ENCODE measurements at places on chromosomes 11 and 22. TPM values are rescaled to one million over a fixed set of nuclear protein-coding genes. Genes with fewer than 3 reads are reported as not detected.

The SMIM35 gene
- total RNA-seq = not detected

The THRSP gene
- total RNA-seq = not detected

The GLB1L2 gene
- total RNA-seq = 4.9 TPM

The NTM gene
- 3.7 TPM for total RNA-seq

GRCh38 chr11:44866286-44866685, 84.4 kb downstream of the TP53I11 start:
- DNase-seq = no peak
- H3K4me1 ChIP-seq = peaks cover 15% of the 10 kb centered on the region
- no peak overlapping the region for H3K27ac ChIP-seq
- no peaks in the 10 kb centered on the region for H3K36me3 ChIP-seq

The RTCB gene
- 61.1 TPM for total RNA-seq

- H3K27me3 ChIP-seq = no peaks in the 10 kb centered on the region
- H3K27ac ChIP-seq = no peak overlapping the region
- DNase-seq = no peak
- peaks cover 23% of the 10 kb centered on the region for H3K36me3 ChIP-seq
- no peak overlapping the region for H3K4me3 ChIP-seq
Observed at GRCh38 chr11:114218508-114218907, 77.7 kb upstream of the NNMT start.

DNA sequence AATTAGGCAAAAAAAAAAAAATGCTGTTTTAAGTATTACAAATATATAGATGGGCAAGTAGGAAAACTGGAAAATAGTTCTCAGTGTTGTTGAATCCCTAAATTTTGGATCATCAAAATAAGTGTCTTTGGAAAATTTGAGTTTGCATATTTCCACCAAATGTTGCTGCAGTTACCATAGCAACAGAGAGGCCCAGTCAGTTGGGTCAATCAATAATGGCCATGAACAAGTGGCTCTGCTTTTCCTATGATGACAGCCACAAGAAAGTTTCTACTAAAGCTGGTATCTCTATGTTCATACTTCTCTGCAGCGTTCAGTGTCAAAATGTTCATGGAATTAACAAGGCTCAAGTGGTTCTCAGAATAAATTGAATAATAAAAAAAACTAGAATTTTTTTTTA, 79.1 kb downstream of the SERGEF start:
- DNase-seq = no peak
- no peak overlapping the region for H3K4me3 ChIP-seq
- H3K36me3 ChIP-seq = no peaks in the 10 kb centered on the region
- H3K27me3 ChIP-seq = no peaks in the 10 kb centered on the region
- H3K27ac ChIP-seq = no peak overlapping the region

GRCh38 chr11:71241721-71242259, 10.6 kb downstream of the SHANK2 start:
- H3K27ac ChIP-seq = peak overlapping the region; percentile 70
- H3K4me1 ChIP-seq = no peaks in the 10 kb centered on the region
- no peaks in the 10 kb centered on the region for H3K36me3 ChIP-seq
- H3K27me3 ChIP-seq = no peaks in the 10 kb centered on the region

DNA sequence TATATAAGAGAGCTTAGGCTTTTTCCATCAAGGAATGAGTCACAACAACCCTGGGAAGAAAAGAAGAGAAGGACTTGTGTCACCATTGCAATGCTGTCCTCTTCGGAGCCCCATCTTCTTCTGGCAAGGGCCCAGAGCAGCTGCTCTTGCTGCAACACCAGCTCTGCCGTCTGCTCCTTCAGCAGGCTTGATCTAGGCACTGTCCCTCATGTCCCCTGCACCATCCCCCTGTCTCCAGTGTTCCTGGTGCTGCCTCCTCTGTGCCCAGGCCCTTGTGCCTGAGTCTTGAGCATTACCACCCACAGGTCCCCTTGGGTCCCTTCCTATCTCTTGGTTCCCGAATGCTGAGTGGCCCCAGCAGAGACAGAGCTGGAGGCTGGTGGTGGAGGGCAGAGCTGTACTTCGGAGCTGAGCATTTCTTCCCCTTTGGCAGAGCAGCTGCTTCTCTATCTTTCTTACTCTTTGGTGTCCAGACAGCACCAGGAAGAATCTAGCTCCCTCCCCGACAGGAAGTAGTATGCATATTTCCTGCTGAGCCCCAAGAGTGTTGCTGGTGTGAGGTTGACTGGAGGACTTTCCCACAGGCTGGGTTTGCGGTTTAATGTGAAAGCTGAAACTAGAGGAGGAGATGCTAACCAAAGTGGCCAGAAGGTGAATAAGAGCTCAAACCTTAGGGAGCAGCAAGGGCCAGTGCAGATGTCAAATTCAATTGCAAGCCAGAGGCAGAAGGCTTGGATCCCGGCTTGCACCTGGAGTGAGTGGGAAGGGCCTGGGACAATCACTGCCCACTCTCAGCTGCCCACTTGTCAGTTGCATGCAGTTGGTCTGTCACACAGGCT, 27.8 kb downstream of the WEE1 start:
- H3K4me3 ChIP-seq = no peak overlapping the region
- peaks cover 8% of the 10 kb centered on the region for H3K4me1 ChIP-seq
- no peaks in the 10 kb centered on the region for H3K36me3 ChIP-seq
- no peaks in the 10 kb centered on the region for H3K27me3 ChIP-seq
- H3K27ac ChIP-seq = peak overlapping the region; percentile 51

- DNase-seq = no peak
- no peaks in the 10 kb centered on the region for H3K36me3 ChIP-seq
- no peak overlapping the region for H3K27ac ChIP-seq
- peaks cover 4% of the 10 kb centered on the region for H3K4me1 ChIP-seq
Observed at GRCh38 chr11:35121326-35121865, 17.6 kb upstream of the CD44 start.

GRCh38 chr22:32676191-32676590, 125.3 kb upstream of the TIMP3 start:
- no peak for DNase-seq
- H3K4me1 ChIP-seq = no peaks in the 10 kb centered on the region
- H3K27me3 ChIP-seq = no peaks in the 10 kb centered on the region

- peaks cover 10% of the 10 kb centered on the region for H3K4me1 ChIP-seq
- H3K27ac ChIP-seq = no peak overlapping the region
- no peak overlapping the region for H3K4me3 ChIP-seq
- DNase-seq = no peak
- peaks cover 18% of the 10 kb centered on the region for H3K27me3 ChIP-seq
Observed at GRCh38 chr22:44337678-44338004, 24.9 kb upstream of the SHISAL1 start.

The HOATZ gene
- not detected for total RNA-seq

- no peaks in the 10 kb centered on the region for H3K27me3 ChIP-seq
- H3K27ac ChIP-seq = no peak overlapping the region
- DNase-seq = no peak
Observed at GRCh38 chr22:17692841-17693240, 54.3 kb downstream of the BCL2L13 start.

The SULT4A1 gene
- not detected for total RNA-seq

GRCh38 chr11:130473056-130473794, 24.8 kb downstream of the ADAMTS15 start:
- no peak overlapping the region for H3K27ac ChIP-seq
- H3K36me3 ChIP-seq = peaks cover 19% of the 10 kb centered on the region
- DNase-seq = no peak
- H3K4me3 ChIP-seq = no peak overlapping the region
- H3K4me1 ChIP-seq = peaks cover 16% of the 10 kb centered on the region

The POTEH gene
- not detected for total RNA-seq

DNA sequence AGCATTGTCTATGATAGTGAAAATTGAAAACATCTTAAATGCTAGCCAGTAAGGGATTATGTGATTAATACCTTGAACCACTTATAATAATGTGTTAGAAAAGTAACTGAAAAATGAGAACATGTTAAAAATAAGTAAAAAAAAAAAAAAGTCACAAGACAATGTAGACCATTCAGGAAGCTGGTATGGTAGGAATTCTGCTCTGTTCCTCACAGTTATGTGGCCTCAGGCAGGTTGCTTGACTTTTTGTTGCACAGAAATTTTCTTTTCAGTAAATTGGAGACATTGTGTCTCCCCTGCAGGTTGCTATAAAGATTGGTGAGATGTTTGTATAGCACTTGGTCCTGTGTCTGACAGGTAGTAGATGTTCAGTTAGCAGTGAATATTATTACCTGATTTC, 17.3 kb upstream of the PLET1 start:
- H3K27me3 ChIP-seq = no peaks in the 10 kb centered on the region
- no peak overlapping the region for H3K27ac ChIP-seq
- no peaks in the 10 kb centered on the region for H3K36me3 ChIP-seq
- H3K4me1 ChIP-seq = no peaks in the 10 kb centered on the region

DNA sequence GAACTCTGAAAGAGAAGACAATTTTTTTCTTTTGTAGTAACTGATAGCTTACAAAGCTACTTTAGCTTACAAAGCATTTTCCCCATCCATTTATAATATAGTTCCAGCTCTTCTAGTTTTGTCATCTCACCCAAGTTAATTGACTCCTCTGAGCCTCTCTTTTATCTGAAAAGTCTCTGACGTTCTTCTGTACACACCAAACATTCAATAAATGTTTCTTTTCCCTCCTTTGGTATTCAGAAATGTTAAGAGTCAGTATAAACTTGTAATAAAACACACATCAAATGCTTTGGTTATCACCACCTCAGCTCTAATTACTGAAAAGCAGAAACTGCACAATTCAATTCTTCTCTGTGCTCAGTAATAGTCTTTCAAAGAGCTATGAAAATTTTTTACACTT, 5.9 kb downstream of the CCDC90B start:
- DNase-seq = no peak
- H3K4me1 ChIP-seq = peaks cover 19% of the 10 kb centered on the region
- H3K27ac ChIP-seq = no peak overlapping the region

DNA sequence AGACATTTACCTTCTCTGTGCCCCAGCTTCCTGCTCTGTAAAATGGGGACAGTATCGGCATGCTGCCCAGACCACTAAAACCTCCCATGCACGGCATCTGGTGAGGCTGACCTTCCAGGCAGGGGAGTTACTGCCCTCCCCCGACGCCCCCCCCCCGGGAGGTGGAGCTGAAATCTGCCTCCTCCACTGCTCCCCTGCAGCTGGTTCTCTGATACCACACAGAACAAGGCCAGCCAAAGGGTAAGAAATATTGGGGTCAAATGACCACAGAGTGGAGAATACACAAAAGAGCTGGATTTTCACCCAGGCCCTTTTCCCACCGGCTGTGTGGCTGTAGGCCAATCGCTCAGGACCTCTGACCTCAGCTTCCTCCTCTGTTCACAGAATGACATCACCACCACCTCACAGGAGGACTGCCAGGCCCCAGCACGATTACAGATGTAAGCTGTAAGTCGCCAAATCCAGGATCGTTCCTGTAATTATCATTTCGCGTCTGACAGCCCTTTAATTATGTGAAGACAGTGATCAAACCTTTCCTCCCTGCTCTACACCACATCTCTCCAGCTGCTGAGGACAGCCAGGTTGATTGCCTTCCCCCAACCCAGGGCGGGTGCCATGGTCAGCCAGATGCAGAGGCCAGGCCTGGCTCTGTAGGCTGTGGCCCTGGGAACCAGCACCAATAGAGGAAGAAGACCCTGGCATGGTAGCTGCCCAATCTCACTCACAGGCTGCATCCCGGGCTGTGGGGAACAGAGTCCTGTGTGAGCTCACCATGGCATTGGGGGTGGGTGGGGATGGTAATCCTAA, 35.7 kb upstream of the KLHL35 start:
- H3K27me3 ChIP-seq = no peaks in the 10 kb centered on the region
- no peak for DNase-seq
- H3K4me1 ChIP-seq = peaks cover 25% of the 10 kb centered on the region

The RAPSN gene
- 0.64 TPM for total RNA-seq

DNA sequence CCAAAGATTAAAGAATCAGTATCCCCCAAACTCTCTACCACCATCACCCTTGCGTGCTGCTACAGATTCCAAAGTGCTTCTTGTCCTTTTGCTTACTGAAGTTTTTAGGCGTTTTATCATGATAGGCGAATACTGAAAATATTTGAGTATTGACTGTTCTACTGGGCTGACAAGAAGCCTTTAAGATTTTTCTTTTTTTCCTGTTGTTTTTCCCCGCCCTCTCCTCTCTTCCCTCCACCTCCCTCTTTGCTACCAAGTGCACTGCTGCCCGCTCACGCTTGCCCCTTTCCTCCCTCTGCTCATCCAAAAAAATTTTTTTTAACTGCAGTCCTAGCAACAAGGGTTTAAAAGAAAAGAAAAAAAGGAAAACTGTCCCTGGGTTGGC, 679 bp downstream of the SPCS2 start:
- peak overlapping the region; percentile 86 for H3K4me3 ChIP-seq
- H3K27ac ChIP-seq = peak overlapping the region; percentile 81
- H3K36me3 ChIP-seq = no peaks in the 10 kb centered on the region
- peaks cover 25% of the 10 kb centered on the region for H3K4me1 ChIP-seq

The KCNK4 gene
- total RNA-seq = not detected

GRCh38 chr11:119389611-119390254, 8.2 kb upstream of the USP2 start:
- no peak overlapping the region for H3K4me3 ChIP-seq
- no peak overlapping the region for H3K27ac ChIP-seq

DNA sequence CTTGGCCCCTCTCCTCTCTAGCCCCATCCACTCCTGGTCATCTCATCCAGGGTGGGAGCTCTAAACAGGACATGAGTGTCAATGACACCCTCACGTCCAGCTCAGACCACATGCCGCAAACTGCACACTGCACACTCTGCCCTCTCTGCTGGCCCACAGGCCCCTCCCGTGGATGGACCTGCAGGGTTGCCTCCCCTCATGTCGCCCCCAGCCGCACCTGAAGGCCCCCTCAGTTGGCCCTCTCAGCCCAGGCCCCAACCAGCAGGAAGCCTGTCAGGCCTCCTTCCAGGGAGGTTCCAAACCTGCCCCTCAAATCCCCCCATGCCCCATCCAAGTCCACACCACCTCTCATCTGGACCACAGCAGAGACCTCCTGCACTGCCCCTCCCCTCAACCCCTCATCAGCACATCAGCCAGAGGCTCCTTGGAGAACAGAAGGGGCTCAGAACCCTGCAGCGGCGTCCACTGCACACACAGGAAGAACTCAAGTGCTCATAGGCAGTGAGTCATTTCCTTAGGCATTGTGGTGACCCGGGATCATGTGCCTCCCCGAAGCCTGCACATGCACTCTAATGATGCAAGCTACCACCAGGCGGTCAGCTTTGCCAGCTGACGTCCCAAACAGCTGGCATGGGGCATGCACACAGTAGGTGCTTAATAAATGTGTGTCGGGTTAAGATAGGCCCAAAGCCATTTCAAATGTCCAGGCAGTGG, 12.9 kb upstream of the CDKN1C start:
- peaks cover 42% of the 10 kb centered on the region for H3K4me1 ChIP-seq
- DNase-seq = peak; percentile 86
- H3K27me3 ChIP-seq = no peaks in the 10 kb centered on the region
- peak overlapping the region; percentile 73 for H3K27ac ChIP-seq
- H3K4me3 ChIP-seq = peak overlapping the region; percentile 16

- H3K27me3 ChIP-seq = no peaks in the 10 kb centered on the region
- no peaks in the 10 kb centered on the region for H3K36me3 ChIP-seq
- no peak overlapping the region for H3K4me3 ChIP-seq
- H3K27ac ChIP-seq = no peak overlapping the region
- H3K4me1 ChIP-seq = peaks cover 5% of the 10 kb centered on the region
- no peak for DNase-seq
Observed at GRCh38 chr11:19992162-19992561, 168.1 kb downstream of the DBX1 start.

The FJX1 gene
- 5.9 TPM for total RNA-seq

- H3K27ac ChIP-seq = no peak overlapping the region
- H3K36me3 ChIP-seq = no peaks in the 10 kb centered on the region
- DNase-seq = no peak
- H3K4me1 ChIP-seq = peaks cover 34% of the 10 kb centered on the region
- H3K4me3 ChIP-seq = no peak overlapping the region
- no peaks in the 10 kb centered on the region for H3K27me3 ChIP-seq
Observed at GRCh38 chr22:46574438-46574992, 37.1 kb upstream of the CELSR1 start.

Data from upper lobe of right lung (tissue), 1 donor.